ENCODE measurements at places on chromosomes 1 and 21.

DNA sequence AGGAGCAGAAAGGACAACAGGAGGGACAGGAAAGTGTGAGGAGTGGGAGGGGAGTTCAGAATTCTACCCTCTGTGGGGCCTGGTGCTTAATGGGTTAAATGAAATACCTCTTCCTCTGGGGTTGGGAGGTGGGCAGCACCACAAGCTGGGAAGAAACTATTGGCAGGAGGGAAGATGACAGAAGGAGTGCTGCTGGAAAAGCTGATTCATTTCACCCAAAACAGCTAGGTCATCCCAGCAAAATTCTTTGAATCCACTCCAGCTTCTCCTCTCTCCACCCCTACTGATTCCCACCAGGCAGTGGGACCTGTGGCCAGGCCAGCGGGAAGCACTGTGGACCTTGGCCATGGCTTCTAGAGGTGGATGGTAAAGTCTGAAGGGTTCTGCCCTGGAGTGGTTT is 12.8 kb downstream of the BCAN start:
- DNase-seq, result no peak

GRCh38 chr1:22105611-22106207 is 37.2 kb downstream of the WNT4 start:
- peak; percentile 12 for DNase-seq

GRCh38 chr1:206513312-206514111 is 6.2 kb downstream of the RASSF5 start:
- DNase-seq, result peak; percentile 50

GRCh38 chr1:42928859-42929258 is 29.8 kb downstream of the SLC2A1 start:
- DNase-seq, result no peak

DNA sequence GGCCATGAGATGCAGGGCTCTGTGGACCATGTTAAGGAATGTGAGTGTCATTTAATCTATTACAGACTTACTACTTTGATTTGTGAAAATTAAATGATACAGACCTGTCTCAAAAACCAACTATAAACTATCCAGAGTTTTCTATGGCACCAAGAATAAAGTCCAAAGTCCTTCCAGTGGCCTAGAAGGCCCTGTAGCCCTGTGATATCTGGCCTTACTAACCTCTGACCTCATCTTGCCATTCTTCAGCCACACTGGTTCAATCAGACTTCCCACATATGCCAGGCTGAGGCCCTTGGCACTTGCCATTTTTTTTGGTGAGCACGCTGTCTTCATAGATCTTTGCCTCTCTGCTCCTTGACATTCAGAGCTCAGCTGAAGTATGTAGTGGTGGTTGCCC is 7.7 kb downstream of the NTPCR start:
- DNase-seq, result no peak

- DNase-seq, result peak; percentile 24
These were observed 106.5 kb downstream of the SLC16A1 start for GRCh38 chr1:112849425-112850033.

All from Calu3 (cell line).